Upper lobe of left lung (tissue), 6 donors: ENCODE measurements at places on chromosomes 5 and 9. TPM values are rescaled to one million over a fixed set of nuclear protein-coding genes. Genes with fewer than 3 reads are reported as not detected.

- no peak for DNase-seq
These were observed 13.8 kb upstream of the ANGPTL2 start for GRCh38 chr9:127136081-127136879.

SH3RF2 gene
- 19.2 TPM for total RNA-seq

GRCh38 chr5:126857472-126858410 lies 80.8 kb downstream of the LMNB1 start:
- no peak for DNase-seq

ANKRD31 gene
- total RNA-seq, result 0.17 TPM

DNA sequence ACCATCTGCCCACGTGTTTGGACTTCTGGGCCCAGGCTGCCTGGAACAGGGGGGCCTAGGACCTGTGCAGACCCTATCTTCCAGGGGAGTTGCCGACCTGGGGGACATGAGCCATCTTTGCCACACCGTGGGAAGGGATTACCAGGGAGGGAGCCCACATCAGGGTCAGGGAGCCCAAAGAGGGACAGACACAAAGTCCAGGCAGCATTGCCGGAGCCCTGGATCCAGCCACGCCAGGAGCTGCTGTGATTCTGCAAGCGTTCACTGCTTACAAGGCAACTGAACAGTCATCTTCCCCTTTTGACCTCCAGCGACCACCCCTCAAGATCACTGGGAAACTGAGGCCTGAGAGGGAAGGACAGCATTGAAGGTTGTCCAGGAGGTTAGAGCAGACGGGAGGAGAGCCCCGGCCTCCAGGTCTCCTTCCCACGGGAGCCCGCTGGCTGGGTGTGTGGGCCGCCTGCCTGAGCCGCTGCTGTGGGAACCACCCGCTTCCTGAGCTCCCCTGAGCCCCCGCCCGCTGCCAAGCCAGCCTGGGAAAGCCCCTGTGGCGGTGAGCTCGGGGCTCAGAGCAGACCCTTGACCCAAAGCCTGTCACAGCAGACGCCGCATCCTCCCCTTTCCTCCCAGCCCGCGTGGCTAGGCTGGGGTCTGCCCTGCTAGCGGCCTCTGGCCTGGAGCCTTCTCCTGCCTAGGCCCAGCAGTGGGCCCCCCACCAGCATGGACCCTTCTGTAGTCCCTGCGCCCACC lies 17.1 kb upstream of the NOTCH1 start:
- DNase-seq, result peak; percentile 82
